ENCODE measurements at places on chromosomes 3 and 15. TPM values are rescaled to one million over a fixed set of nuclear protein-coding genes. Genes with fewer than 3 reads are reported as not detected.

- DNase-seq = no peak
Measured at GRCh38 chr15:54289590-54290136, 311.4 kb downstream of the UNC13C start.

Gene ACOX2
- 1.4 TPM for total RNA-seq

- DNase-seq = no peak
Measured at GRCh38 chr3:194083637-194084224, 52.2 kb upstream of the HES1 start.

Gene ROBO2
- not detected for total RNA-seq

DNA sequence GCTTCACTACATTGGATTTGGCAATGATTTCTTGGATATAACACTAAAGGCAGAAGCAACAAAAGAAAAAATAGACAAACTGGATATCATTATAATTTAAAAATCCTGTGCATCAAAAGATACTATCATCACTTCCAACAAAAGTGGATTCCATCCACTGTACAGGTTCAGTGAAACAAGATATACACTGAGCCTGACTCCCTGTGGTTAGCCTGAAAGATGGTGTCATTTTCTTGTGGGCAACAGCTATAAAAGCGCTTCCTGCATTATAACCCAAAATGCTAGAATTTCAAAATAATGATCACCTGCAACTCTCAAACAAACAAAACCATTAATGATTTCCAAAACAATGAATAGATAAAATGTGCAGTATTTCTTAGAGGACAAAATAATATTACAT, 39.6 kb upstream of the TBC1D23 start:
- no peak for DNase-seq

Gene HYAL3
- 4.3 TPM for total RNA-seq

DNA sequence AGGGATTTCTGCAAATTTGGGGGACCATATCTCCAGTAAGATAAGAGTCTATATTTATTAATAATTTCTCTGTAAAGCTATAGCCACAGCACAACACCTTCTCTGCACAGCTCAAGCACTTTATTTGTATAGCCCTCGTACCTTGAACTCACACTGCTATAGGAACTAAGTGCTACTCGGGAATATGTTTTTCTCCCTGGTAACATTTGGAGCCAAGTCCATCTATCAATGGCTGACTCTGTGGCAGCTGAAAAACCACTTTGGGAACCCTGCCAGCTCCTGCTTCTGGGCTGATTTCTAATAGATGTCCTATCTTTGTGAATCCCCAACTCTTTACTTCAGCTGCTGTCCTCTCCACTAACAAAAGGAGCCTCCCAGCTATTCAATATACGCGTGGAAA, 298.5 kb downstream of the GBE1 start:
- DNase-seq = no peak

GRCh38 chr3:37969596-37970100, 20.9 kb upstream of the VILL start:
- no peak for DNase-seq
